ENCODE measurements at places on chromosomes 6 and 20.

GRCh38 chr6:130382872-130383490 lies 17.2 kb downstream of the TMEM200A start:
- no peak for DNase-seq

GRCh38 chr6:392441-393390 lies 1.2 kb downstream of the IRF4 start:
- no peak for DNase-seq

- DNase-seq, result no peak
Measured at GRCh38 chr6:151721671-151722070, 85.8 kb upstream of the ESR1 start.

GRCh38 chr6:47437592-47437991 lies 40.0 kb upstream of the CD2AP start:
- no peak for DNase-seq

DNA sequence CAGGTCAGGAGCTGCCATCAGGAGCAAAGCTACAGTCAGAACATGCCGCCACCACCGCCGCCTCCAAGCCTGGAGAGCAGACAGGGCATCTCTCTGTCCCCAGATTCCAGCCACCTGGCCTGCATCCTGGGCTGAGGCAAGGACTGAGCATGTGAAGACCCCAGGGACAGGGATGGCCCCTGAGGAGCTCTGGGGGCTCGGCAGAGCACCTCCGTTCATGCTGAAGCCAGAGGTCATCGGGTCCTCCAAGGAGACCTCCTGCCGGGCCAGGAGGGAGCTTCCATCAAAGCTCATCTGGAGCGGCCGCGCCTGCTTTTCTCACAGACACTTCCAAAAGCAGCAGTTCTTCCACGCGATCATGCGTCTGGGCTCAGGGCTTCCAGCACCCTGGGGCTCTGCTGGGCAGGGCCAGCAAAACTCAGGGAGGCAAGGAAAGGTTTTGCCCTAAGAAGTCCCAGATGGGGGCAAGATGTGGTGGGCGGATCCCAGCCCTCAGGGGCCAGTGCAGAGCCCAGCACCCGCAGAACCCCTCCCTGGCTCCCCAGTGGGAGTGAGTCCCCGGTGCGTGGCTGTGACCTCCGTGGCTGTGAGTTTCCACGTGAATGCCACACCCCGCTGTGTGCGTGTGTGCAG lies 138.4 kb downstream of the TAF4 start:
- no peak for DNase-seq

- DNase-seq, result no peak
Measured at GRCh38 chr6:75081921-75082320, 123.9 kb downstream of the COL12A1 start.

GRCh38 chr6:5634525-5634924 lies 372.2 kb downstream of the NRN1 start:
- no peak for DNase-seq

- no peak for DNase-seq
Measured at GRCh38 chr6:39029156-39030011, 19.2 kb upstream of the GLP1R start.

DNA sequence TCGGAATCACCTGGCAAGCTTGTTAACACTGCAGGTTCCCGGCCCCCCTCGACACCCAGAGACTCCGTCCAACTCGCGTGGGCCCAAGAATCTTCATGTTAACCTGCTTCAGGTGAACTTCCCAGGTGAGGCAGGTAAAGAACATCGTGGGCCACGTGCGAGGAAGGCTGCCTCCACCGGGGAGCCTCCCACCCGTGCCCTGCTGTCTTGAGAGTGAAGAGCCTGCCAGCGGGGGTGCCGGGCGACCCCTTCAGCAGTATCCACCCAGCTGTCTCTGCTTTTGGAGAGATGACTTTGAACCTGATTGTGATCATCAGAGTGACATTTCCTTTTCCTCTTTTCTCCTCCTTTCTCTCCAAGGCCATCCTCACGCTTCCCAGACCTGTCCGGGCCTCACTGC lies 22.9 kb upstream of the RTF2 start:
- no peak for DNase-seq

GRCh38 chr20:33178726-33179125 lies 10.8 kb downstream of the BPIFA2 start:
- no peak for DNase-seq

DNA sequence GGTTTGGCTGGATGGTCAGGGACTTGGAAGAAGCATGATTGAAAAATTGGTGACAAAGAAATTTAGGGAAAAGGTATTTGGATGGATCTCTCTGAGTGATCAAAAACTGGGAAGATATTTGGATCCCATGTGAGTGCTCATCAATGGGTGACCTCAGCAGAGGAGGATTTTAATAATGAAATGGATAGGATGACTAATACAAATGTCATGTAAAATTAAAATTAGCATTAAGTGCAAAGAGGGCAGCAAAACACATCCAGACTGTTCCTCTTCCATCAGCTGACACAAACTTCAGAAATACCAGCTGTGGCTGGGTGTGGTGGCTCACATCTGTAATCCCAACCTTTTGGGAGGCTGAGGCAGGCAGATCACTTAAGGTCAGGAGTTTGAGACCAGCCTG lies 151.7 kb downstream of the THBS2 start:
- no peak for DNase-seq

- no peak for DNase-seq
Measured at GRCh38 chr6:46281110-46281509, 110.3 kb upstream of the ENPP5 start.

- no peak for DNase-seq
Measured at GRCh38 chr6:149118737-149119653, 198.5 kb upstream of the TAB2 start.

DNA sequence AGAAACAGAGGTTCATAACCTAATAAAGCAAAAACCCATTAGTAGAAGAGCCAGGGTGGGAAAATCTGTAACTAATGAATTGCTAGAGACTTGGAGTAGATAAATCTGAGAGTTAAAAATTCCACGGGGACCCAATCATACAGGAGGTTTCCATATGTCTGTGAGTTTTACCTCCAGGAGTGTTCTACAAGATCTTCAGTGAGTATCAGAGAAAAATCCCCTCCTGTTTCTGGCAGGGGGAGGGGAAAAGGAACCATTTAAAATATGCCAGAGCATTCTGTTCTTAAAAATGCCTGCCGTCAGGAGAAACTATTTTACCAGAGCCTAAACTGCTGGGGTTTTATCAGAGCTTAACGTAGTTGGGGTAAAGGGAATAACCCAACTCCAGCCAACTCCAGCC lies 54.0 kb upstream of the PLN start:
- DNase-seq, result no peak

DNA sequence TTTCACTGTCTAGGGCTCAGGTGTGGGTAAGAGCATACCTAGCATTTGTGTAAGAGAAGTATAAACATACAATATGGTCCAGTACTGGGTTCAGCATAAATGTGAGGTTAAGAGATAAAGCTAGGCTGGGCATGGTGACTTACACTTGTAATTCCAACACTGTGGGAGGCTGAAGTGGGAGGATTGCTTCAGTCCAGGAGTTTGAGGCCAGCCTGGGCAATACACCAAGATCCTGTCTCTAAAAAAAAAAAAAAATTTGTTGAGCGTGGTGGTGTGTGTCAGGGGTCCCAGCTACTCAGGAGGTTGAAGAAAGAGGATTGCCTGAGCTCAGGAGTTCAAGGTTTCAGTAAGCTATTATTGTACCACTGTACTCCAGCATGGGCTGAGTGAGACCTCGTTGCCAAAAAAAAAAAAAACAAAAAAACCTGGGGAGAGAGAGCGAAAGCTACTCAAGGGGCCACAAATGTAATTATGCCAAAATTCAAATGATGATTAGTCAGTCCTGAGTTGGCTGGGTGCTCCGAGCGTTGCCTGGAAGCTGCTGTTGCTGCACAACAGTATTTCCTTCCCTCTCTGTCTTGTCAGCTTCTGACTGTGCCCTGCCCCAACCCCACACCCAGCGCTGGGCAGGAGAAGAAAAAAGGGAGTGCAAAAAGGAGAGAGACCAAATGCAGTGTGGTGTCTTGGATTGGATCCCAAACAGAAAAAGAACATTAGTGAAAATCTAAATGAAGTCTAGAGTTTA lies 24.0 kb downstream of the CMTR1 start:
- no peak for DNase-seq

- no peak for DNase-seq
Measured at GRCh38 chr20:58546756-58547622, 31.8 kb upstream of the APCDD1L start.

GRCh38 chr6:118712969-118713368 lies 61.6 kb upstream of the CEP85L start:
- DNase-seq, result no peak

DNA sequence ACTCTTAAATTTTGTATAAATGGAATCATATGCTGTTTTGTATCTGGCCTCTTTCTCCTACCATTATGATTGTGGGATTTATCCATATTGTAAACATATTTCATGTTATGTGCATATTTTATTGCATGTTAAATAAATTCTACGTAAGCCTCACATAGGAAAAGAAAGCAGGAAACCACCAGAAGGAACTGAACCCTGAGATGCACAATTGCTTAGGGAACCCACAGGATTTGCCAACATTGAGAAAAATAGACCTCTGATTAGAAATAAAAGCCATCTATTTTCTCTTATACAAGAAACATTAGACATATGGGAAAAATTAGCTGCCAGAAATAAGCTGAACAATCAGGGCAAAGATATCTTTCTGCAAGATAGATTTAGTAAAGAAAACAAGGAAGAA lies 111.2 kb upstream of the CARMIL1 start:
- DNase-seq, result no peak

- no peak for DNase-seq
Measured at GRCh38 chr6:33088931-33089620, 13.3 kb downstream of the HLA-DPB1 start.

DNA sequence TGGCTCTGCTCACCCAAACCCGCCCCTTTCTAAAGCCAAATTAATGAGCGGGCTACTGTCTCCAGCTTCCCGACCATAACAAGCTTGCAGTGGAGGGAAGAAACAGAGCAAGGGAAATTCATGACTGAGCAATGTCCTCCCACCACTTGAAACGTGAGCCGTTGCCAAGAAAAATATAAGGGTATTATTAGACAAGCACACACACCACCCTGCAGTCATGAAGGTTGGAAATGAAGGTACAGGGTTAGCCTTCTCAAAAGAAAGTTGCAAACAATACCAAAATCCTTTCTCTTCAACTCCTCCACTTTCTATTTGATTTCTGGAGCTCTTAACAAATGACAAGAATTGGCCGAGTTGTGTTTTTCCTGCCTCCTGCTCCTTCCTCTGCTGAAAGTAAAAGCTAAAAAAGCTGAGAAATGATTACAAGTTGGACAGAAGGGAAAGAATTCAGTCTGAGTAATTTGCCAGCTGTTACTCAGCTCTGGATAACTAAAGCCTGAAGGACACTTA lies 151.1 kb upstream of the B3GAT2 start:
- no peak for DNase-seq

- peak; percentile 88 for DNase-seq
Measured at GRCh38 chr6:31826793-31827285, 699 bp upstream of the HSPA1B start.

DNA sequence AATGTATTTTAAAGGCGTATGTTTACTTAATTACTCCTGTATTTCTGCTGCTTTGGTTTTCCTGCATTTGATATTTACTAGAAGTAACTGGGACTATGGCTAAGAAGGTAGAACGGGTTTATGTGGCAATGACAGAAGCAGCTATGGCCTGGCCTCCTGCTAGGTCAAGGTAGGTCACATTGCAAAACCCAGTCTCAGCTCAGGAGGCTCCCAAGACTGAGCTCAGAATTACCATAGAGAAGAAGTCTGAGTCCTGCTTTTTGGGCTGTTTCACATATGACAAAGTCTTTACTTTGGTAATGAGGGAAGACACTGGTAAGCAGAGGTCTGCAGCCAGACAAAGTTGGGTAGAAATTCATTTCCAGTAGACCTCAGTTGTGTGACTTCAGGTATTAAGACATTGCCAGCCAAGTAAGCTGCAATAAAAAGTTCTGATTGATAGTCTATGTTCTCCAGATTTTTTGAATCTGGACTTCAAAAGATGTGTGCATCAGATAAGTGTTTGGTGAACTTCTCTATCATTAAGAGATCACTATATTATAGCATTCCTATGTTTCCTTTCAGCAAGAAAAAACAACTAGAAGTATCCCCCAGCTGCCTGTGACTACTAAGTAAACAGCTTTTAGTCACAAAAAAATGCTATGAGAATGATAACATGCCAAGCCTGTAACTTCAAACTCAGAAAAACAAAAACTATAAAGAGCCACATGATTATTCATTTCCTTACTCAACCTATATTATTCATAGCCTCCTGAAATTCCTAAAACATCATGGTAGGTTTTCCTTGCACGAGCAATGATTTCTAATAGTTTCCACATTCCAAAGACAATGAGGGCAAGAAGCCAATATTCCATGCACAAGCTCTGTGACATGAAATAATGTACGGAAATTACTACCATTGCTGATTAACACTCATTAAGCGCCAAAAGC lies 312.3 kb downstream of the HAO1 start:
- no peak for DNase-seq

- no peak for DNase-seq
Measured at GRCh38 chr20:17334932-17335331, 108.1 kb downstream of the PCSK2 start.

GRCh38 chr6:6685249-6686040 lies 96.9 kb downstream of the LY86 start:
- peak; percentile 31 for DNase-seq

- no peak for DNase-seq
Measured at GRCh38 chr20:4369798-4370124, 351.9 kb upstream of the PRND start.

GRCh38 chr6:6869094-6869493 lies 238.7 kb upstream of the RREB1 start:
- no peak for DNase-seq

- no peak for DNase-seq
Measured at GRCh38 chr6:3385660-3386151, 71.1 kb downstream of the SLC22A23 start.

DNA sequence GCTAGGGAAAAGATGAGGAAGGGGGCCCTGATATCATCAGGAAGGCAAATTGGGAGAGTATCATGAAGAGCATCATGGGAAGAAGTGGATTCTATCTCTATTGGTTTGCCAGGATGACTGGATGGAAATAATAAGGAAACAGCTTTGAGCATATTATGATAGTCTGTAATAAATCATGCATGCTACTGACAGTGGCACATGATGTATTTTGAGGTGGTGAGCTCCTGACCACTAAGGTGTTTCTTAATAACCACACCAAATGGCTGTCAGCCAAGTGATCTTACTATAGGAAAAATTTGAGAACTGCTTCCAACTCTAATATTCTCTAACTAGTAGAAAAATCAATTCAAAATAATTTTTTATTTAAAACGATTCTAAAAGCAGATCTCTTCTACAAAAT lies 548.4 kb upstream of the JAG1 start:
- DNase-seq, result no peak

GRCh38 chr6:30611150-30611855 lies 5.7 kb downstream of the PPP1R10 start:
- no peak for DNase-seq

DNA sequence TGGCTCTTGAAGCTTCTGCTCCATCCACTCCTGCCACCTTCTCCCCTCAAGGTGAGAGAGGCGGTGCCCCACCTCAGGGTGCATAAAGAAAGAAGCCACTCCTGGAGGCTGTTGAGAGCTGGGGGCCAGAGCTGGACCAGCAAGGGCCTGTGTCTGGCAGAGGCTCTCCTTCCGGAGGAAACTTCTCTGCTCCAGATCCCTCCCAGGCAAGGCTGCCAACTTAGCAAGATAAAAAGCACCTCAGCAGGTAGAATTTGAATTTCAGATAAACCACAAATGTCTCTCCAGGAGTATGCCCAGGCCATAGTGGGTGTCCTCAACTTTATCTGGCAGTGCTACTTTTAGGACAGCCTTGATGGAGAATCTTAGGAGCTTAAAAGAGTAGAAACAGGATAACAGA lies 13.8 kb downstream of the UNC93A start:
- DNase-seq, result no peak

- DNase-seq, result no peak
Measured at GRCh38 chr6:56528412-56528841, 114.3 kb downstream of the DST start.
